Mesangial cell (primary cell): ENCODE measurements at places on chromosomes 6 and 20. TPM values are rescaled to one million over a fixed set of nuclear protein-coding genes. Genes with fewer than 3 reads are reported as not detected.

The CDH4 gene
- total RNA-seq, result 12.4 and 13.7 TPM in 2 replicates

The TFB1M gene
- total RNA-seq, result 16.6 and 23.0 TPM in 2 replicates

The GMPR gene
- 2.4 and 2.6 TPM in 2 replicates for total RNA-seq

The SLC22A3 gene
- total RNA-seq, result 18.1 and 25.1 TPM in 2 replicates

The DSN1 gene
- total RNA-seq, result 4.1 and 25.7 TPM in 2 replicates

The TBX18 gene
- 1.3 and 2.5 TPM in 2 replicates for total RNA-seq
